ENCODE measurements at places on chromosomes 12 and 14. TPM values are rescaled to one million over a fixed set of nuclear protein-coding genes. Genes with fewer than 3 reads are reported as not detected.

Gene OASL
- total RNA-seq = 2.4 TPM

Gene KERA
- not detected for total RNA-seq

Gene AKAP6
- 0.29 TPM for total RNA-seq

Gene DAO
- not detected for total RNA-seq

Gene DACT1
- 4.3 TPM for total RNA-seq

- no peak for DNase-seq
Measured at GRCh38 chr14:91315844-91316267, 71.4 kb upstream of the GPR68 start.

GRCh38 chr12:618605-619004 lies 44.6 kb downstream of the NINJ2 start:
- no peak for DNase-seq

DNA sequence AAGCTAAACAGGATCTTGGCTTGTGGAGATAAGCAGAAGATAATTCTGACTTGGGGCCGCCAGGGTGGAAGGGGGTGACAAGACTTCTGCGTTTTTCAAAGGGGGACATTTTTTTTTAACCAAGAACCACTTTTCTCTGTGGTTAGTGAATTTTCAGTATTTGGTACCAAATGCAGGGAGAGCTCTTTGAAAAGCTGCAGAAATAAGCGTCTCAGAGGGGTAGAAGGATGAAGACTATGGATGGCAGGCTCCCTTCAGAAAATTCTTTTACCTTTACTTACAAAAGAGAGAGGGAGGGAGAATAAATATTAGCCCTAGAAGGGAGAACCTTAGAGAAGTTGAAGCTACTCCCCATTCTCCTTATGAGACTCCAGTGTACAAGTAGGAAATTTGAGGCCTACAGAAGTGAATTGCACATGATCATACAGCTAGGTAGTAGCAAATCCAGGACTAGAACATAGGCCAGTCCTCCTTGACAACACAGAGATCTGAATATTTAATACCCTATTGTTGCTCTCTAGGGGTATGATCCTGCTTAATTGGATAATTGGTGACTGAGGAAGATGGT lies 840 bp downstream of the MRPL52 start:
- no peak for DNase-seq

DNA sequence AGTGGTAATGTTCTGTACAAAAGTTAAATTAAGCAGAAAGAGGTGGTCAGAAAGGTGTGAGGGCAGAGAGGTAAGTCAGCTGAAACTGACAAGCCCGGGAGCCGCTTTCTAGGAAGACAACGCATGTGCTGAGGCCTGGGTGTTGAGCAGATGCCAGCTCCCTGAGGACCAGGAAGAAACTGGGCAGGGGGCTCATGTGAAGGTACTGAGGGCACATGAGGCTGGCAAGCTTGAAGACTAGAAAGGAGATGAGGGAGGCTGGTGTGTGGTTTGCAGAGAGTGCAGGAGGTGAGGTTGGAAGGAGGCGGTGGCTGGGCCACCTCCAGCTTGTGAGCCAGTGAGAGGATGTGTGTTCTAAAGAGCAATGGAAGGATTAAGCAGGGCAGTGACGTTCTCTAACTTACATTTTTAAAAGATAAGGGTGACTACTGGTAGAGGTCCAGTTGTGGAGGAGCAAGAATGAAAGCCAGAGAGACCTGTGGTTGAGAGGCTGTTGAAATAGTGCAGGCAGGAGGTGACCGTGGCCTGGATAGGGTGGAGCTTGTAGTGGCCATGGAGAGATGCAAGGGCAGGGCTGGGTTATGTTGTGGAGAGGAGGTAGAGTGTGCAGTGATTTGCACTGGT lies 29.1 kb downstream of the ZNF664 start:
- DNase-seq = no peak

DNA sequence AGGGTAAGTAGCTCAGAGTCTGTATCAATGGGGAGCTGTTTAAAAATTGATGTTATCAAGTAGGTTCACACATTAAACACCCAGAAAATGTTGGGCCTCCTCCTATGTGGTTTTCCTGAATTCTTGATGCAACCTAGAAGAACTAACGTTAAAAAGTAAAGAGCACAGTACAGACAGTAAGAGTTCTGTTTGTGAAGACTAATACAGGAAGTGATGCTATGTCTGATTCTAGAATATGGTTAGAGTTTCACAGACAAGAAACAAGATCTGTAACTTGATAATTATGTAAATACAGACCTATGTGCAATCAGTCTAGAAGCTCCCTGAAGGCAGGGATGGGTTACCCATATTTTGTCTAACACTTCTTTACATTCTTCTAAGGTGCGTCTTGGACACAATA lies 214.9 kb upstream of the BTG1 start:
- no peak for DNase-seq

DNA sequence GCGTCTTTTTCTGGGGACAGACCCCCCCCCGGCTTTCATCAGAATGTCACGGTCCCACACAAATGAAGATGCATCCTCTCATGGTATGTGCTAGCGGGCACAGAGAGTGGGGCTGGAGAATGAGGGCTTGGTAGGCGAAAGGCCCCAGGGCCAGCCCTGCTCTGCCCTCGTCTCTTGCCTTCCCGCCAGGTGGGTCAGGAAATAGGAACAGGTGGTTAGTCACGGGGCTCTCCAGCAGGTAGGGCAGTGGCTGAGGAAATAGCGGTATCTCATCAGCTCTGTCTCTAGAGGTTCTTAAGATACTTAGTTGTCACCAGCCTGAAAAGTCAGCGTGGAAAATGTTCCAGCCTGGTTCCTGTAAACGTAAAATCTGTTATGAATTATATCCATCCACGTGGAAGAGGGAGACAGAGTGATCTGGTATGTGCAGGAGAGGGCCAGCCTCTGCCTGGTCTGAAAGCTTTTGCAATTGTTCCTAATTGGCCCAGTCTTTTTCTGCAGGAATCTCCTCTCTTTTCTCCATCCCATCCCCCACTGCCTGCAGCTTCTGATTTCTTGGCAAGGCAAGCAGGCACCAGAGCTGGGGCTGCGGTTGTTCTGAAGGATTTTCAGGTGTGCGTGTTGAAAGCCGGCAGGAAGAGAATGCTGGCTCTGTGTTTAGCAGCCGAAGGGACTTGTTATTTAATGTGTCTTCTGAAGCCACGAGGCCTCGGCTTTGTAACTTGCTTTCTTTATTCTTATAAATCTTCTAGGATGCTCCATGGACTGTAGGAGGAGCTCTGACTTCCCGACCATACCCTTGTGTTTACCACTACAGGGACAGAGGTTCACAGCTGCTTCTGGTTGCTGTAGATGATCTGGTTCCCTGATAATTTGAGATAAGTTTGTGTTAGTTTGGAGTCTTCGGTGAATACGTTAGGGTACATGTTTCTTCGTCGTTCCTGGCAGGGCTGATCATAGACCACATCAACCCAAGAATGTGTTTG lies 131.1 kb downstream of the CACNA1C start:
- no peak for DNase-seq

All from glomerular endothelial cell (primary cell).